ENCODE measurements at places on chromosomes 12 and 14.

GRCh38 chr12:64001439-64001838 is 156.9 kb downstream of the SRGAP1 start:
- no peak for DNase-seq

- DNase-seq, result no peak
These were observed 6.6 kb downstream of the LHX5 start for GRCh38 chr12:113464852-113465719.

DNA sequence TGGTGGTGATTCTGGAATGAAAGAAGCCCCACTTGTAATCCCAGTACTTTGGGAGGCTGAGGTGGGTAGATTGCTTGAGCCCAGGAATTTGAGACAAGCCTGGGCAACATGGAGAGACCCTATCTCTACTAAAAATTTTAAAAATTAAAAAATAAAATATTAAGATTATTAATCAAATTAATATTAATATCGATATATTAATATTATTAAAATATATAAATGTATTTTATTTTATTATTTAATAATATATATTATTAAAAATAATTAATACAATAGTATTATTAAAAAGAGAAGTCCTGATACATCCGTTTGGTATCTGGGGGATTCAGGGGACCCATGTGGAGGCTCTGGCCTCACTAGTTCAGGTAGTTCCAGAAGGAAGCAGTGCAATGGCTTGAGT is 68.7 kb downstream of the FOXN4 start:
- no peak for DNase-seq

DNA sequence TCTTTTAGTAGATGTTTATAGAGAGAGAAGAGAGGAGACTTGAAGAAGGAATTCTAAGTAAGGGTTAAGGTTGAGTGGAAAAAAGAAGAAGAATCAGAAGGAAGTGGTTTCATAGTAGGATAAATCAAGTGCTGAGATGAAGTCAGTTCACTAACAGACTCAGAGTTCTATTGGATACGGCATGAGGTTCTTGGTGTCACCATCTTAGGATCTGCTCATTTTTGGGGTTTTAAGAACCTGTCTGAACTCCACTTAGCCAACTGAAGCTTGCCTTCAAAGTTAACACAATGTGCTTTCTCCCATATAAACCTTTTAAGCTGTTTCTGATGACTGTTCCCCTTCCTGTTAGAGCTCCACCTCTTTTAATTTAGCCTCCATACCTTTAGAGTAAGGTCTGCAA is 152.6 kb downstream of the PRKCH start:
- DNase-seq, result no peak

DNA sequence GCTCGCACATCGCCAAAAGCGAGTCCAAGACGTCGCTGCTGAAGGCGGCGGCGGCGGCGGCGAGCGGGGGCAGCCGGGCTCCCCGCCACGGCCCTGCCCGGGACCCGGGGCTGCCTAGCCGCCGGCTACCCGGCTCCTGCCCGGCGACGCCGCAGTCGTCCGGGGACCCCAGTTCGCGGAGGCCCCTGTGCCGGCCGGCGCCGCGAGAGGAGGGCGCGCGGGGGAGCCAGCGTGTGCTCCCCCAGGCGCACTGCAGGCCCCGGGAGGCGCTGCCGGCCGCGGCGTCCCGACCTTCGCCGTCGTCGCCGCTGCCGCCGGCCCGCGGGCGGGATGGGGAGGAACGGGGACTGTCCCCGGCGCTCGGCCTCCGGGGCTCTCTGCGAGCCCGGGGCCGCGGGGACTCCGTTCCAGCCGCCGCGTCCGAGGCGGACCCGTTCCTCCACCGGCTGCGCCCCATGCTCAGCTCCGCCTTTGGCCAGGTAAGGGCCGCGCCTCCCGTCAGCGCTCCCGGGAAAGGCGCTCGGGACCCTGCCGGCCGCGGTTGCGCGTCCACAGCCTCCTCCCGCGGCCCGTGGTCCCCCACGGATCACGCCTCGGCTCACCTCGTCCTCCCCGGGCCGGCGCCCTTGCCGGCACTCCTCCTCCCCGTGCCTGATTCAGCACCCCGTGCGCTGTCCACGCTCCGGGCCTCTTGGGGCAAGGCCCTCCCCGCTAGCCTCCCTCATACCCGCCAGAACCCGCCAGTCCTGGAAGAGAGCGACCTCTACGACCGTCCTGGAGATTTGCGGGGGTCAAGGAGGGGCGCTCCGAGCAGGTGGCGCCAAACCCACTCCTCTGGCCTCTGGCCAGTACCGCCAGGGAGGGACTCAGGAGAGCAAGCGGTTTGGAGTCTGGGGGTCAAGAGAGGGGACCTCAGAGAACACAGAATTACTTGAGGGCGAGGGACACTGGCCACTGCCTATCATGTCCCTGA is 721 bp downstream of the CABP1 start:
- DNase-seq, result peak; percentile 58

- DNase-seq, result peak; percentile 45
These were observed 42.1 kb downstream of the CCDC175 start for GRCh38 chr14:59534361-59534987.

DNA sequence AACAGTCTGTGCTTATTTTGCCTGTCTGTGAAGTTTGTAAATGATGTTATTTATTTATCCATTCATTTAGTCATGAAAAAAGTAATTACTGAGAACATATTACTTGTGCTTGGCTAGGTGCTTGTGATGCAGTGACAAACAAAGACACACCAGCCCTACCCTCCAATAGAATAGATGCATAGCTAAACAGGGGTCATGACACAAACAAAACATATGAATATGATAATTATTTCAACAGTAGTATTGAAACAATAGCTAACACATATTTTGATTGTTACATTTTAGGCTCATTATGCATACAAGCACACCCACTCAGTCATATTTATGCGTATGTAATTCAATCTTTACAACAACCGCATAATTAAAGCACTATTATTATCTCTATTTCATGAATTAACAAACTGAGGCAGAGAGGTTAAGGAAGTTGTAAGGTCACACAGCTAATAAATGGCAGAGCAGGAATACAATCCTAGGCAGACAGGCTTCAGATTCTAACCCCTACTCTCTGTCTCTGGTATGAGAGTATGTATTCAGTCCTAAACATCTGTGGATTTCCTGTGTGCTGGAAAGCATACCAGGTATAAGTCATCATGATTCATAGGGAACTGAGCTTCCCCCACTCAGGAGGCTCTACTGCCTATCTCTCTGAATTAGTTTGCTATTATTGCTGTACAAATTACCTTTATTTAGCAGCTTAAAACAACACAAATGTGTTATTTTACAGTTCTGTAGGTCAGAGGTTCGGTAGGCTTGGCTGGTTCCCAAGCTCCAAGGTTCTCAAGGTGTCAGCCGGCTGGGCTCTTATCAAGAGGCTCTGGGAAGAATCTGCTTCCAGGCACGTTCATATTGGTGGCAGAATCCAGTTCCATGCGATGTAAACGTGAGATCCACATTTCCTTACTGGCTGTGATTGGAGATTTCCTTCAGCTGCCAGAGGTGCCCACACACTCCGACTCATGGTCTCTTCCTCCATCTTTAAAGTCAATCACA is 509.4 kb downstream of the GALC start:
- DNase-seq, result peak; percentile 54

- no peak for DNase-seq
These were observed 96.1 kb upstream of the SLC16A7 start for GRCh38 chr12:59499774-59500173.

- DNase-seq, result peak; percentile 29
These were observed 154.4 kb downstream of the KCNK10 start for GRCh38 chr14:88168498-88169165.

DNA sequence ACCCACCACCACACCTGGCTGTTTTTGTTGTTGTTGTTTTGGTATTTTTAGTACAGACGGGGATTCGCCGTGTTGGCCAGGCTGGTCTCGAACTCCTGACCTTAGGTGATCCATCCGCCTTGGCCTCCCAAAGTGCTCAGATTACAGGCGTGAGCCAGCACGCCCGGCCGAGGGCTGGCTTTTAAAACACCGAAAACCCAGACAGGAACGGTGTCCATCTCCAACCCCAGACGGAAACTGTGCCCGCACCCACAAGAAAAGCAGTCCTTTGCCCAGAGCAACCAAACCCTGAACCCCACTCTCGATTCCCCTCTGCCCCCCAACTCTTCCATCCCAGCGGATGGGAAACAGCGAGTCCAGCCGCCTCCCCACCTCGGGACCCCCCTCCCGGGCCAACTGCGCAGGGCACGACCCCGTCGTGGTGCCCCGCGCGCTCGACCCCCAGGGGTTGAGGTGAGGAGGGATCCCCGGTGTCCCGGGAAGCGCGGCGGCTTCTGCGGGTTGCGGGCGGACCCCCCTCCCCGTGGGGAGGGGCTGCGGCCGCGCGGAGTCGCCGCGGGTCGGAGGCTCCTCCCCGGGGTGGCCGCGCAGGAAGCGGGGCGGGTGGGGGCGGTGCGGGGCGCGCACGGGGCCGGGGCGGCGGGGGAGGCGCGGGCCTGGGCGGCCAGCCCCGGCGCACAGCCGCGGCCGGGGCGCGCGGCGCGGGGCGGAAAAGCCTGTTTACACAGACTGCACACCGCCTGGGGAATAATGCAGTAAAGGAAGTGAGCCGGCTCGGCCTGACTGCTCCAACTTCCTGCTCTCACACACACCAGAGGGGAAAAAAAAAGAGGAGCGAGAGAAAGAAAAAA is at the start of gene ELK3:
Gene ELK3 (plus strand): TSS at position 651 of the 851 bp plus-strand sequence.
- DNase-seq, result peak; percentile 82

DNA sequence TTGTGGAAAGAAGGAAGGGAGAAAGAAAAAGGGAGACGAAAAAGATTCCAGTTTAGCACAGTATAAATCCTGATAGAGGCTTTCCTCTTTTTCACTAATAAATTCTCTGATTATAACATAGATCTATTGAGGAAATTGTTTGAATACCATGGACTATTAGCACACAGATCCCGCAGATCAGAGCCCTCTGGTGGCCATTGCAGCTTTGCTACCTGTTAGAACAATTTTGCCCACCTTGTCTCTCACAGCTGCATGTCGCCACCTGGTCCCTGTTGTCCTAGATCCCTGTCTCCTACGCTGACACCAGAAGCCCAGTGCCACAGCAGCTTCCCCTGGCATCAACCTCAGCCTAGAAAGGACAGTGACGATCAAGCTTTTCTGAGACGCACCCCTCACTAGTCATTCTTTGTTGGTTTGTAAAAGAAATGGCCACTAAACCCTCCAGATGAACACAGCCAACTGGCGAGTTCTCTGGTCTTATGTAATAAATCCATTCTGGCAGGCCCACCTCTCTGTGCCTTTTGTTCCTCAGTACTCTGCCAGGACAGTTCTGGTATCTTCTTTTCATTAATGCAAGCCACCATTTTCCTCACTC is 9.9 kb downstream of the GPHB5 start:
- DNase-seq, result no peak

DNA sequence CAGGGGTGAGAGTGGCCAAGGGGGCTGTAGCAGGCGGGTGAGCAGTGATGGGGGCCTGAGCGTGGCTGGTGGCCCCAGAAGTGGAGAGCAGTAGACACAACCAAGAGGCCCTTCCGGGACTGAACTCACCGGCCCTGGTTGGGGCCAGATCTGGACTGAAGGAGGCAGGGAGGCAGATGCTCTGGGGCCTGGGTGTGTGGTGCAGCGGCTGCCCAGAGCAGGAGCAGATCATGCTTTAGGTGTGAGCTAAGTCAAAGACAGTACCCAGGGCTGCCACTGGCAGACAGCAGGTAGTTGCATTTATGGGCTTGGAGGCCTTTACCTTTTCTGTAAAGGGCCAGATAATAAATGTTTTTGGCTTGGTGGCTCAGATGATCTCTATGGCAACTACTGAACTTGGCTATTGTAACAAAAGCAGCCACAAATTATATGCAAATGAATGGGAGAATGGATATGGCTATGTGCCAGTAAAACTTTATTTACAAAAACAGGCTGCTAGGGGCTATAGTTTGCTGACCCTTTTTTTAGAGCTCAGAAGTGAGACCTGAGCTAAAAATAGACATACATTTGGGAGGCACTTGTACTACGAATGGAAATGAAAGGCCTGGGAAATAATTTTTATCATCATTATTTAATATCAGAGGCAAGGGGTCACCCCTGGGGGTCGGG is 25.6 kb downstream of the SETD1B start:
- no peak for DNase-seq

DNA sequence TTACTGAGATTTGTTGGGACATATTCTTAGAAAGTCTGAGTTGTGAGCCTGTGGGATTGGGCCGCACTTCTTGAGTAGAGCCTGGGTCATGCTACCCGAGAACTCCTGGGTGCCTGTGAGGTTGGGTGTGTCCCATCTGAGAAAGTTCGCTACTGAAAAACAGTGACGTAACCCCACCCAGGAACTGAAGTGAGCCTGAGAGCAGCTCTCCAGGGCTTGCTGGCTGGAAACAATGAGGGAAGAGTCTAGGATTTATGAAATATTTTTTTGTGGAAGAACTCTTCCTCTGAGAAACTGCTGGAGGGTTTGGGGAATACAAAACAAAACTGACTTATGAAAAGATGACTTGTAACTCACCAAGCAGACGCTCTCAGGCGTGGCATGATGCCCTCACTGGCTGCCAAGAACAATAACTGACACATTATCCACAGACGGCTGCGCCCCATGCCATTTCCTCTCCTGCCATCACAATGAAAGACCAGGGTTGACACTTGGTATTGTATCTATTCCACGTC is 69.2 kb downstream of the RASSF3 start:
- no peak for DNase-seq
